GM13977 (cell line): ENCODE measurements at places on chromosomes 3 and 15.

GRCh38 chr3:67325231-67325630, 327.1 kb downstream of the KBTBD8 start:
- no peak for DNase-seq

- no peak for DNase-seq
Measured at GRCh38 chr3:97076673-97077072, 262.3 kb downstream of the EPHA6 start.

GRCh38 chr15:70190965-70191364, 93.2 kb upstream of the TLE3 start:
- no peak for DNase-seq

DNA sequence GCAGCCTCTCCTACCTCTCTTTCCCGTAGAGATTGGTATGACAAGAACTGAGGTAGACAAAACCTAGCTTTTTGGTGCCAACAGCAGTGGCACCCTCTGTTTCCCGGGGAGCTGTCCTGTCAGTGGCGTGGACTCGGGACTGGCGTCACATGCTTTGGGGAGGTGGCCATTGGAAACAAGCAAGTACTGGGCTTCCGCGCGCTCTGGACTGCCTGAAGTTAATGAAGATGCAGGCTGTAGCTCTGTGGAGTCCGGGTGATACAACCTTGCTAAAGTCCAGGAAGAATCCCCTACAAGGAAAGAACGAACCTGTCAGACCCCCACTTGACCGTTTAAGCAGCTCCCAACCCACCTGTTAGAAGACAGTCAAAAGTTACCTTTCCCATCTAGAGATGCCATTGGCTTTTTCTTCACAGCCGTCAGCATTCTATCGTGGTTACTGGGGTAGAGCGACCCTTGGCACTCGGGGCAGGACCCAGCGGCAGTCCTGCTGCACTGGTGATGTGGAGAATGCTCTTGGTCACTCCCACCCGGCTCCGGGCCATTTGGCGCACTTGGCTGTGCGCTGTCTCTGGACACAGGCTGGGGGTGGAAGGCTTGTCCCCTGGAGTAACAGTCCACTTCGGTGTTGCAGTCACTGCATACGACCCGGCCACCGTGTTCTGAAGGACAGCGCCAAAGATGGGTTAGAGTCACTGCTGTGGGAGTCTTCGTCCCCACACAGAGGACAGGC, 120.5 kb downstream of the LRIG1 start:
- DNase-seq, result no peak

DNA sequence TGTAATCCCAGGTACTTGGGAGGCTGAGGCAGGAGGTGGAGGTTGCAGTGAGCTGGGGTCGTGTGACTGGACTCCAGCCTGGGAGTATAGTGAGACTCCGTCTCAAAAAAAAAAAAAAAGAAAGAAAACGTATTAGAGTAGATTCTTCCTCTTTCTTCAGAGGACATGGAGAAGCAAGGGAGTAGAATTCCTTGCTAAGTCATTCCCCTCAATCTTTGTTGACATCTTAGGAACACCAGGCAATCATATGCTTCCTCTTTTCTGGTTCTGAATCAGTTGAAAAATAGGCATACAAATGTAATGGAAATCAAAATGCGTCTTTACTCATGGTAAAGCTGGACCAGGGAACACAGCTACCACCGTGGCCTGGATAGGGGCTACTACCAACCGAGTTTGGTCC, 38.3 kb upstream of the ATOSA start:
- no peak for DNase-seq

GRCh38 chr3:58104712-58105111, 96.5 kb downstream of the FLNB start:
- DNase-seq, result no peak

DNA sequence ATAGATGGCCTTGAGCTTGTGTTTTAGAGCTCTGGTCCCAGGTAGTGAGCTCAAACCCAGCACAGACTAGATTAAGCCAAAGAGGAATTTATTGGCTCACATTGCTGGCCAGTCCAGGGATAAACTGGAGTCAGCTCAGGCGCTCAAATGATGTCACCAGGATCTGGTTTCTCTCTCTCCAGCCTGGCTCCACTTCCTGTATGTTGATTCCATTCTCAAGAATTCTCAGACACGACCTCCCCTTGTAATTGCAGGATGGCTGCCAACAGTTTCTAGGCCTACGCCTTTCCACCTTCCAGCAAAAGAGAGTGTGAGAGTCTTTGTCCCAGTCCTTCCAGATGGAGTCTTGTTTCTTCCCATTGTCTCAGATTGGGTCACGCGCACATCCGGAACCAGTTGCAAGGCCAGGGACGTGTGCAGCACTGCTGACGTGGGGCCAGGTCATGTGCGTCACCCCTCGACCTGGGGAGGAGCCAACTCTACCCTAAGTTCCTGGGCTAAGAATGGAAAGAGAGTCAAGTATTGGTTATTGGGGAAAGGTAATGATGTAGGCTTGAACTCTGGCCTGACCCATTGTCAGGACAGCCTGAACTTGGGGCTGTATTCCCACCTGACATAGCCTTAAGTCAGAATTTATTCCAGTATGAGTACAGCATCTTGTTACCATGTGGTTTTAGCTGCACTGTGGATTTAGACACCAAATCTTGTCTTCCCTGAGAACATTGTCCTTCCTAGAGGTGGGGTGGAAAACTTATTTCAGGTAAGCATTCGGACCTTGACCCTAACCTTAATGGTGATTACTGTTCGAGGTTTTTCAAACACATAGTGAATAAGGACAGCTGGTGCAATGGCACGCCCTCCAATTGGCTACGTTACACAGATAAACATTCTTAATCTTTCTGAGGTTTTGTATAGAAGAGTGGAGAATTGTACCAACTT, 31.6 kb downstream of the CACNA1D start:
- no peak for DNase-seq

- DNase-seq, result no peak
Measured at GRCh38 chr3:14441240-14441919, 39.0 kb downstream of the SLC6A6 start.

- DNase-seq, result no peak
Measured at GRCh38 chr3:128727059-128727458, 1.1 kb downstream of the RAB7A start.

- no peak for DNase-seq
Measured at GRCh38 chr15:69760258-69760845, 307.7 kb downstream of the RPLP1 start.

GRCh38 chr3:46334741-46335478, 19.0 kb upstream of the CCR2 start:
- DNase-seq, result no peak

DNA sequence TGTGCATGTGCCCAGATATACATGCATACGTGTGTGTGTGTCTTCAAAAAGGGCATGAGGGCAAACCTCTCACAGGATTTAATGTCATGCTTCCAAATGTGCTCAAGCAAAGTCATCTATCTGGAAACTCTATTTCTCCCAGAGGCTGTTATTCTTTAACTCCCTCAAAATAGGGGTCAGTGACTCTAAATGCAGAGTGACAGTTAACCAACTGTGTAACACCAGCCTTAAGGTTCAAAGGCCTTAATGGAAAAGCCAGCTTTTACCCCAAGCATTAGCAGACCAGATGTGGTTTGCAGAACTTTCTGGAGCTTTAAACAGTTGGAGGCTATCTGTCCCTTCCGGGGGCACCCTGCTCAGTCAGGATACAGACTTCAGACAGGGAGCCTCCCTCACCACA, 70.4 kb upstream of the SLC7A14 start:
- DNase-seq, result no peak

DNA sequence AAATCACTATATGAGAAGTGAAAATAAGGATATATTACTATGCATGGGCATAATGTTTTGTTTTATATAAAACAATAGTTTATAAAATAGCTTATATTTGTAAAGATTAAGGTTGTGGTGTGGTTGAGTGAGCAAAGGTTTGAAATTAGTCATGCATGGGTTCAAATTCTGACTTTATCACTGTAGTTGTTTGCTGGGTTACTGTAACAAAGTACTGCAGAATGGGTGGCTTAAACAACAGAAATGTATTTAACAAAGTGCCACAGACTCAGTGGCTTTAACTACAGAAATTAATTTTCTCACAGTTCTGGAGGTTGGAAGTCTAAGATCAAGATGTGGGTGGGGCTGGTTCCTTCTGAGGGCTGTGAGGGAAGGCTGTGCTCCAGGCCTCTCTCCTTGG, 184.8 kb upstream of the THRB start:
- no peak for DNase-seq

DNA sequence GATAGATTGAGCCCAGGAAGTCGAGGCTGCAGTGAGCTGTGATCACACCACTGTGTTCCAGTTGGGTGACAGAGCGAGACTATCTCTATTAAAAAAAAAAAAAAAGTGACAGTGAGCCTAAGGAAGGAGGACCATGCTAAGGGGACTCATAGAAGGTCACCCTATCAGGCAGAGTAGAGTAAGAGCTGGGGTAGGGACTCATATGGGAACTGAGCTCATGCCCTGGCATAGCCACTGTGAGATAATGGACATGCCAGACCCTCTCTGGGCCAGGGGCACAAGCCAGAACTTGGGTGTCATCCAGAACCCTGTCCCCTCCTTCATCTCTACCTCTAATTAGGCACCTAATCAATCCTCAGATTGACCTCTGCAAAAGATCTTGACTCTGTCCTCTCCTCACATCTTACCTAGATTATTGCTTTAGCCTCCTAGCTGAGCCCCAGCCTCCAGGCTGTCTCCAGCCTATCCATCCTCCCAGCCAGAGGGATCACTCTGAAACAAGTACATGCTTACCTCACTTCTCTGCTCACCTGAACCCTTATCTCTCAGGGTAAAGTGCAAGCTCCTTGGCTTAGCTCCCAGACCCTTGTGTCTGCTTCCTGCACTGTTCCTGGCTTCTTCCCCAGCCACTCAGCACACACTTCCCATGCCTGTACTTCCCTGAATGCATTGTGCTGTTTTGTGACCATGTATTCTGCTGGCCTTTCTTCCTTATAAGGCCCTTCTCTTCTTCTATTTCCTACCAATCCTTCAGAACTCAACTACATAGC, 76.4 kb downstream of the DAPK2 start:
- no peak for DNase-seq
